ENCODE measurements at places on chromosomes 5 and 9.

DNA sequence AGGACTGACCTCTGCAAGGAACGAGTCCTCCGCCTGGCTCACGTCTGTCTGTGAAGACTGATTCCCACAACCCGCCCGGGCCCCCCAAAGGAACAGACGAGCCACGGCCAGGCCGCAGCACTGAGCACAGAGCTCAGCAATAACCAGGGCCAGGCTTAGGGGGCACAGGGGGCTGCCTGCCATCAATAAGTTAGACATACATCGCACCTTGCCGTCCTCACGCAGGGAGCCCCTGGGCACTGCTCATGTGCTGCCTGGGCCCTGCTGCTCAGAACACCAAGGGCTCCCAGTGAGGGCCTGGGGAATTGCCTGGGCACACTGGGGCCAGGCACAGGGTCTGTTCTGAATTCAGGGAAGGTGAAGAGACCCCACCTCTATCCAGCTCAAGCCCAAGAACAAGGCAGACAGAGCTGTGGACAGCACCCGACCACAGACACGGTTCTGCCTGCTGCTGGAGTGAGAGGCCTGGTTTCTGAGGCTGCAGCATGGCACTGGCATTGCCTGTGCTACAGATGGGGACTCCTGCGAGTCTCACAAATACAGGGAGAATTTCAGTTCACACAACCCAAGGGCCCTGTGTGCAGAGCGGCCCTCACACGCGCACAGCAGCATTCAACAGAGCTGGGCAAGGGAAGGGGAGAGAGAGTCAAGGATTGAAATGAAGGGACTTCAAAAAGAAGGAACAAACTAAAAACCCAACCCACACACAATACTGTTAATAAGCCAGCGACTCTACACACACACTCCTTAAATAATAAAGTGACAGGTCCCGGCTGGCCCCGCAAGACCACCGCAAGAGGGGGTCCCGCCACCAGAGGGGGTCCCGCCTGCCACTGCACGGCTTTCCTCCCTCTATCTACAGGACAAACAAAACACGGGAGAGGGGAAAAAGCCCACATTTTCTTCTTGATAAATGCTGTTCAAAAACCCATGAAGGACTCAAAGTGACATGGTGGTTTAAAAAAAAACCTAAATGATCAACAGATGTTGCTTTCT, 32.0 kb downstream of the PRRT1B start:
- no peak for DNase-seq

GRCh38 chr5:84673785-84674184, 289.1 kb upstream of the EDIL3 start:
- DNase-seq, result no peak

GRCh38 chr5:95730730-95731570, at the start of gene RHOBTB3:
RHOBTB3 (plus strand) TSS chr5:95731336; CDS start chr5:95731683, 347 bp downstream.
- peak; percentile 87 for DNase-seq

GRCh38 chr5:132758451-132758850, 11.2 kb downstream of the CCNI2 start:
- DNase-seq, result no peak

- DNase-seq, result no peak
Observed at GRCh38 chr5:116508835-116509234, 65.8 kb downstream of the SEMA6A start.
